ENCODE measurements at places on chromosomes 7 and 10. TPM values are rescaled to one million over a fixed set of nuclear protein-coding genes. Genes with fewer than 3 reads are reported as not detected.
A peak's percentile ranks its signal among the peaks of the same experiment; 100 is the strongest.

ASCC1 gene
- total RNA-seq = 33.9 TPM

PLXDC2 gene
- 44.5 TPM for total RNA-seq

CFAP46 gene
- total RNA-seq = 1.5 TPM

PPP1R9A gene
- 5.1 TPM for total RNA-seq

TUBAL3 gene
- not detected for total RNA-seq

NUTM2A gene
- total RNA-seq = 1.2 TPM

ABI1 gene
- 58.8 TPM for total RNA-seq

NAT16 gene
- total RNA-seq = 0.16 TPM

DNA sequence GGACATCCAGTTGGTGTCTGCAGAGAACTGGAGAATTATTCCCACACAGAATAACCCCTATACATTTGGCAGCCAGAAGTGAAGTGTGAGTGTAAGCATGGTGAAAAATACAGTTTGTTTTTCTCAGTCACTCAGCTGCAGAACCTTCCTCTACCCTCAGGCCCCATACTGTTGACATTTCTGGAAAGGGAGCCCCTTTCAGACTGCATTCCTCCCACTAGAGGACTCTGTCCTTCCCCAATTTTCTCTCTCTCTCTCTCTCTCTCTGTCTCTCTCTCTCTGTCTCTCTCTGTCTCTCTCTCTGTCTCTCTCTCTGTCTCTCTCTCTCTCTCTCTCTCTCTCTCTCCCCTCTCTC lies 86.8 kb upstream of the STEAP1B start:
- H3K27ac ChIP-seq = peak overlapping the region; percentile 68
- no peaks in the 10 kb centered on the region for H3K27me3 ChIP-seq
- peaks cover 44% of the 10 kb centered on the region for H3K4me1 ChIP-seq
- H3K36me3 ChIP-seq = no peaks in the 10 kb centered on the region
- DNase-seq = peak; percentile 65
- H3K4me3 ChIP-seq = no peak overlapping the region

GRCh38 chr7:108079276-108079647 lies 50.9 kb downstream of the LAMB4 start:
- peaks cover 30% of the 10 kb centered on the region for H3K4me1 ChIP-seq
- peak overlapping the region; percentile 85 for H3K27ac ChIP-seq
- H3K36me3 ChIP-seq = no peaks in the 10 kb centered on the region
- no peak for DNase-seq

- H3K4me3 ChIP-seq = no peak overlapping the region
- no peaks in the 10 kb centered on the region for H3K27me3 ChIP-seq
- H3K4me1 ChIP-seq = no peaks in the 10 kb centered on the region
- DNase-seq = no peak
Observed at GRCh38 chr7:117790731-117791130, 82.5 kb downstream of the CTTNBP2 start.

DNA sequence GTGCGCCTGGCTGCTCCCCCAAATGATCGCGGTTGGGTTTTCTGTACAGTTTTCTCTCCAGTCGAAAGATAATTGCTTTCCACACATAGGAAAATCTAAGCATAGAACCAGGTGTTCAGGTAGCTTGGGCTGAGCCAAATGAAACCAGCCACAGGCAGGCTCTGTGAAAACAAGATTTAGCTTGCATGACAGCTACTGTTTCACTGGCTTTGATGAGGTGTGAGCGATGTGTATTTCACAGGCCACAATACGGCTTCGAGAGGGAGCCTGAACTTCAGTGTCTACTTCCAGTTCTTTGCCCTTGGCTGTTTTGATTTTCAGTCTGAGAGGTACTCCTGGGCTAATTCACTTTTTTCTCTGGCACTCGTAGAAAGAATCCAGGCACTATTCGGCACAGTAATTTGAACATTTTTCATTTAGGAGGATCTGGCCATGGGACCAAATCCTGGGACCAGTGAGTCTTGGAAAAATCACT lies 110.5 kb downstream of the JCAD start:
- no peak overlapping the region for H3K4me3 ChIP-seq
- H3K36me3 ChIP-seq = no peaks in the 10 kb centered on the region

DNA sequence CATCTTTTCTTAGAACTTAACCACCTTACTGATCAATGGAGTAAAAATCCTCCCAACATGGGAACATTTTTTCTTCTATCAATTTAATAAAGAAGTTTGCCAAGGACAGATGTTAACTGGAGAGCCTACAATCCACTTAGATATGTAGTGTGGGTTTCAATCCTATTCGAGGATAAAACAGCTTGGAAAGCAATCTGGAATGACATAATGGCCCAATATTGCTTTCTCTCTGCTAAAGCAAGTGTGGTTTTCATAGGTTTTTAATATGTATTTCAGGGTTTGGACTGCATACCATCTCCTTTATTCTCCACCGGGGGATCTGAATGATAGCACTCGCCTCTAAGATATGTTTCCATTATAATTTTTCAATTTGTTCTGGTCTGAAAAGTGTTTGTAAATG lies 149.7 kb downstream of the PRPF18 start:
- peaks cover 25% of the 10 kb centered on the region for H3K36me3 ChIP-seq
- DNase-seq = no peak
- no peak overlapping the region for H3K27ac ChIP-seq
- H3K4me1 ChIP-seq = no peaks in the 10 kb centered on the region
- H3K27me3 ChIP-seq = no peaks in the 10 kb centered on the region
- no peak overlapping the region for H3K4me3 ChIP-seq

DNA sequence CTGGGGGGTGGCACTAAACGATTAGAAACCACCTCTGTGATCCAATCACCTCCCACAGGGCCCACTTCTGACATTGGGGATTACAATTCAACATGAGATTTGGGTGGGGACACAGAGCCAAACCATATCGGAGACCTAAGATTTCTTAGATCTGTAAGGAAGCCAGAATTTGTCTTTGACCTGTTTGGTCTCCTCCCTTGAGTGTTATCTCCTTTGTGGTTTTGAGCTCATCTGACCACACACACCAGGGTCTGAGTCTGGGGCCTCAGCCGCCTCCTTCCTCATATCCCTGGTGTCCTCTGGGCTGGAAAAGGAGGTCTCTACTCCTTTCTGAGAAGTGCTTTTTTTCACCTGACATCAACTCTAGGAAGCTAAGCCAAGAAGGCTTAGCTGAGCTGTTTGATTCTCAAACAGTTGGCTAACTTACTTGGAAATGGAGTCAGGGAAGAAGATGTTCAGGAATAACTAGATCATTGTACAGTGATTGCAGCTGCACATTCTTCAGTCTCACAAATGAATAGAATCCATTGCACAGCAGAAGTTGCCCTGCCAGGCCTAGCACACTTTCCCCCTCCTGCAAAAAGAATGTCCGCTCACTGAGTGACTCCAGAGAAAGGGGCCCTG lies 167.4 kb downstream of the ARHGAP21 start:
- DNase-seq = no peak
- H3K4me1 ChIP-seq = peaks cover 9% of the 10 kb centered on the region
- H3K36me3 ChIP-seq = no peaks in the 10 kb centered on the region
- no peak overlapping the region for H3K27ac ChIP-seq
- no peak overlapping the region for H3K4me3 ChIP-seq

DNA sequence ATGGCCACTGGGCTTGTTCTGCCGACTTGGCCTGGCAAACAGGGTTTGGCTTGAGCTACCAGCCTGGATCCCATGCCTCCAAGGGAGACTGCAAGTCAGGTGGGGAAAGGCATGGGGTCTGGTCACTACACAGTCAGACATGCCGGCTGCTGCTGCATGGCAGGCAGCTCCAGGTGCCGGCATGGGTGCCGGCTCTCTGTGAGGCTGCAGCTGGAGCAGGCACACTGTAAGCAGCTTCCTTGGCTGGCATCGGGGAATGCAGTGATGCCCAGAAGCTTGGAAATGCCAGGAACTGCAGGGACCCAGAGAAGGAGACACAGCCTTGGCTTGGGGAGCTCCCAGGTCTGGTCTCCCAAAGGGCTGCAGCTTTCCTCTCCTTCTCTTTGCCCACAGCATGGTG lies 305.5 kb upstream of the NRG3 start:
- no peaks in the 10 kb centered on the region for H3K36me3 ChIP-seq
- H3K4me3 ChIP-seq = no peak overlapping the region
- H3K27ac ChIP-seq = no peak overlapping the region
- no peaks in the 10 kb centered on the region for H3K27me3 ChIP-seq

DNA sequence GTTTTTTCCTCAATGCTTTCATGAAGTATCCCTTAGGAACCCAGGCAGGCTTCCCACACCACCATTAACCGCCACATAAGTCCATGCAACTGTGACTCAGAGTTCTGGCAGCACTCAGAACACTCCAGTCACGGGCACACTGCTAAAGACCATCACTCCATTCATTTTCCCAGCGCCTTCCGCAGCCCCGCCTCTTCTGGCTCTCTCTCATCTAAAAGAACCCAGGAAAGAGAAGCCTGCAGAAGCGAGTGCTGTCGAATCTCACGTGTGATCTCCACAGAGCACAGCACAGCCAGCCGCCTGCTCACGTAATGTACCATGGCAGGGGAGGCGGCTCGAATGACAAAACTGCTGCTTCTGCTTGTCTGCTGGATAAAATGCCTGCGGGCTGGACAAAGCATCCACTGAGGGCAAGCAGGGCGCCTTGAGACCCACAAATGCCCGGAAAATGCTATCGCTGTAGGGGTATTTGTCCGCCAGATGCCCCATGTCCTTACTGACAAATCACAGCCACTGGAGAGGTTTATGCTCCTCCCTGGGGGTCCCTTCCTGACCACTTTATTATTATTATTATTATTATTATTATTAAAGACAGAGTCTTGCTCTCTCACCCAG lies 1.8 kb downstream of the PSMG3 start:
- peak overlapping the region; percentile 97 for H3K27ac ChIP-seq
- H3K36me3 ChIP-seq = no peaks in the 10 kb centered on the region
- H3K4me3 ChIP-seq = peak overlapping the region; percentile 34
- H3K27me3 ChIP-seq = no peaks in the 10 kb centered on the region

DNA sequence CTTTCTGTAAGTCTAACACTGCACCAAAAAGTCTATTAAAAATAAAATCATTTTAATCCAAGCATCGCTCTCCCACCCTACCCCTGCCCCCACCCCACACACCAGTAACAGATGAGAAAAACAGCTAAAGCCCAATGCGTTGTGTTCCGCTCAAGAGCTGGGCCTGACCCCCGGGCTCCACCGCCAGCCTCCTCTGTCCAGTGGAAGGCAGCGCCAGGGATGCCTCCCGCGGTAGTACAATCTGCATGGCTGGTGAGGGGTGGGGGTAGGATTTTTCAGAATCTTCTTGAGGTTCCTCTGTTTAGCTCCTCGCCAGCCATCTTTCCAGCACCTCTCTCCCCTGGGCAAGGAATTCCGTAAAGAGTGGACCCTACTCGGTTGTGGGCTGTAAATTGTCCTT lies 12.1 kb downstream of the THSD7A start:
- no peaks in the 10 kb centered on the region for H3K36me3 ChIP-seq
- H3K4me1 ChIP-seq = no peaks in the 10 kb centered on the region
- H3K27ac ChIP-seq = no peak overlapping the region
- no peak for DNase-seq

DNA sequence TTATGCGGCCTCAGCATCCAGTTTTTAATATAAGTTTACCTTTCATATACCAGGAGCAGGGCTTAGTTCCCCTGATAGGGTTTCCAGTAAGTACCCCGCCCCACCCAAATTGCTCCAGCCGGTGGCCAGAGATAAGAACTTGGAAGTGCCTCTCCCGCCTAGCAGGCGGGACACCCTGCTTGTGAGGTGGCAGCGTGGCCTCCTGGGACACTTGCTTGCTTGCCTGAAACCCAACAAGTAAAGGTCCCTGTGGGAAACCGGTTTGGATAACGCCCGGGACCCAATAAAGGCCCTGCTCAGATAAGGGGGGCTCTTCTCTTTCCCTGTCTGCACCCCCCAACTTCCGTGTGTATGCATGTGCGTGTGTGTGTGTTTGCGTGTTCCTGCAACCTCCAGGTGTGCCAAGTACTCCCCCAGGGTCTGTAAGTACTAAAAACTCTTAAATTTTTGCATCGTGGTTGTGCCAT lies 154.3 kb downstream of the ARHGAP21 start:
- H3K27me3 ChIP-seq = no peaks in the 10 kb centered on the region
- H3K4me3 ChIP-seq = no peak overlapping the region
- no peaks in the 10 kb centered on the region for H3K36me3 ChIP-seq
- H3K4me1 ChIP-seq = no peaks in the 10 kb centered on the region
- no peak for DNase-seq

DNA sequence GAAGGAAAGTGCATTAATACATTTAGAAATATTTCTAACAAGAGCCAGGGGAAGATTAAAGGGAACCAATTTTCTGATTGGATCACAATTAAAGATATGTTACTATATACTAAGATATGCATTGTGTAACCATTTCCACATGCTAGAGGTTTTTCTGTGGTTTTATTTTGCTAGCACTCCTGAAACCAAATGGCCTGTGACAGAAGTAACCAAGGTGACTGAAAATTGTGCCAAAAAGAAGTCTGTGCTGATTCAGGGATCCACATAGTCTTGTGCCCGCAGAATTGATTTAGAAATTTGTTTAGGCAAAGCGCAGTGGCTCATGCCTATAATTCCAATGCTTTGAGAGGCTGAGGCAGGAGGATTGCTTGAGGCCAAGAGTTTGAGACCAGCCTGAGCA lies 1.8 kb downstream of the CC2D2B start:
- H3K4me3 ChIP-seq = no peak overlapping the region
- H3K27ac ChIP-seq = no peak overlapping the region
- no peak for DNase-seq
- no peaks in the 10 kb centered on the region for H3K36me3 ChIP-seq

- H3K4me3 ChIP-seq = peak overlapping the region; percentile 82
- H3K27ac ChIP-seq = peak overlapping the region; percentile 87
- peaks cover 26% of the 10 kb centered on the region for H3K4me1 ChIP-seq
- H3K36me3 ChIP-seq = no peaks in the 10 kb centered on the region
- H3K27me3 ChIP-seq = no peaks in the 10 kb centered on the region
Observed at GRCh38 chr7:28409716-28410627, 2.3 kb upstream of the CREB5 start.

Measured in astrocyte (in vitro differentiated cells and primary cell).